ENCODE measurements at places on chromosomes 1 and 21. TPM values are rescaled to one million over a fixed set of nuclear protein-coding genes. Genes with fewer than 3 reads are reported as not detected.

DNA sequence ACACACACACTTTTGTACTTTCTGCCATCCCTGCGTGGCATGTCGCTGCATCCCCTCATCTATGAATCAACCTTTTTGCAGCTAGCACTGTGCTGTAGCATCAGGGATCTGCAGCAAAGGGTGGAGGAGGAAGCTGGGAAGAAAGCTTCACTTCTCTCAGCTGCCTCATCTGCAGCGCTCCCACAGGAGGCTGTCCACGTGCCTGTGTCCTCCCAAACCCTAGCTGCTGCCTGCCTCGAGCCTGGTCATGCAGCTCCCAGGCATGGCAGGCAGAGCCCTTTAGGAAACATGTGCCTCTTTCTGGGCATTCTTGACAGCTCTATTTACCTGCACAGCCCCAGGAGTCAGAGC is 262.1 kb upstream of the SGIP1 start:
- no peaks in the 10 kb centered on the region for H3K27me3 ChIP-seq
- DNase-seq: no peak

Gene CD1B
- not detected for total RNA-seq

DNA sequence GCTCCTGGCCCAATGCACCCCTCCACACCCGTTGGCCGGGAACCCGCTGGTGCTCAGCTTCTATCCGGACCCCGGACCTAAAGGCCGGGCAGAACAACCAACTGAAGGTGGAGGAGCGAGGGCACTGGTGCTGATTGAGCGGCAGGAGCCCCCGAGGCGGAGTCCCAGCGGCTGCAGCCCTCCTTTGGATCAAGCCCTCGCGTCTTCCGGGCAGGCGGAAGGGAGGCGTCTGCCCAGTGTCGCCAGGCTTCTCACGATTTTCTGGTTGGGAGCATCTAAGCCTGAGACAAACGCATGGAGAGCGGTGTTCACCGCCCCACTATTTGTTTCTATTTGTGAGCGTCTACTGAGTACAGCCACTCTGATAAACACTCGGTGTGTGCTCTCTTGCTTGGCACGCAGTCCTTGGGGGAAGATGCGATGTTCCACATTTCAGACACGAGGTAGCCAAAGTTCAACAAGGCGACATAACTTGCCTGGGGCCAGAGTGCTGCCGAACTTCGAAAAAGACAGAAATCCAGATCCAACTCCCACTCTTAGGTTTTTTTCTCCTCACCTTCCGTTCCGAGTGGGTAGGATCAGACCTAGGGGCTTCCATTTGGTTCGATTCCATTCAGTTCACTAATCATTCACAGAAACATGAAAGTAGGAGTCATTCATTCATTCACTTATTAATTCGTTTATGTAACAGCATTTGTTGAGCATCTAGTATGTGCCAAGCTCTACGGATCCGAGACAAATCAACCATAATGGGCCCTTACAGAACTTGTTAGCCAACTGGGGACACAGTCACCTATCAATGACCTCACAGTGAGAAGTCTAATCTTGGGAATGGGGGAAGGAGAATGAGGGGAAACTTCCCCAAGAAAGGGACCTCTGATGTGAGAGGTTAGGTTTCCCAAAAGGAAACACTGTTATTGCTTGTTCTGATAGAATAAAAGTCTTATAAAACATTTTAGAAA is 4.9 kb upstream of the DMRTA2 start:
- DNase-seq: no peak
- H3K4me3 ChIP-seq: no peak overlapping the region
- peaks cover 13% of the 10 kb centered on the region for H3K4me1 ChIP-seq
- no peaks in the 10 kb centered on the region for H3K36me3 ChIP-seq

Gene EVA1C
- total RNA-seq: 147 TPM

GRCh38 chr1:215860833-215861232 is 293.7 kb downstream of the KCTD3 start:
- no peaks in the 10 kb centered on the region for H3K27me3 ChIP-seq
- no peaks in the 10 kb centered on the region for H3K4me1 ChIP-seq
- DNase-seq: no peak
- H3K36me3 ChIP-seq: no peaks in the 10 kb centered on the region
- H3K4me3 ChIP-seq: no peak overlapping the region
- no peak overlapping the region for H3K27ac ChIP-seq

DNA sequence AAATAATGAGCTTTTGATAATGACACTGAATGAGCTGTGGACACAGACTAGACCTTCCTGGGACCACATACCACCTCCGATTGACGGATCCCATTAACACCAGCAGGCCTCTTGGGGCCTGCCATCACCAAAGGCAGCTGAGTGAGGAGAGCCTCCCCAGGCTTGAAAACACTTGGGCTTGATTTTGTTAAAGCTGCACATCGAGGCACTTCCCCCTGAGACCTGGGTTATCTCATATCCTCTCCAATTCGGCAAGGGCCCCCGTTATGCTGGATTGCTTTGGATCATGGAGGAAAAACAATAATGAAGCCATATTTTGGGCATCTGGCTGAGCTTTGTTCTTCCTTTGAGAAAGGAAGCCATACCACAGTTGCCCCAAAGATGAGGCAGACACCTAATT is 143.0 kb downstream of the AJAP1 start:
- H3K27ac ChIP-seq: no peak overlapping the region
- no peaks in the 10 kb centered on the region for H3K36me3 ChIP-seq
- no peaks in the 10 kb centered on the region for H3K4me1 ChIP-seq
- H3K4me3 ChIP-seq: no peak overlapping the region

Gene CFAP126
- not detected for total RNA-seq
